ENCODE measurements at places on chromosomes 16 and 17.

- no peak for DNase-seq
Observed at GRCh38 chr17:74199306-74200092, 4.0 kb upstream of the RPL38 start.

GRCh38 chr16:67943619-67944504 lies at the start of gene LCAT:
Gene LCAT, minus strand, starts transcription at chr16:67944120. Its CDS starts 19 bp downstream, at chr16:67944101.
- DNase-seq, result no peak

- no peak for DNase-seq
Observed at GRCh38 chr16:83951544-83951943, 1.5 kb upstream of the OSGIN1 start.

DNA sequence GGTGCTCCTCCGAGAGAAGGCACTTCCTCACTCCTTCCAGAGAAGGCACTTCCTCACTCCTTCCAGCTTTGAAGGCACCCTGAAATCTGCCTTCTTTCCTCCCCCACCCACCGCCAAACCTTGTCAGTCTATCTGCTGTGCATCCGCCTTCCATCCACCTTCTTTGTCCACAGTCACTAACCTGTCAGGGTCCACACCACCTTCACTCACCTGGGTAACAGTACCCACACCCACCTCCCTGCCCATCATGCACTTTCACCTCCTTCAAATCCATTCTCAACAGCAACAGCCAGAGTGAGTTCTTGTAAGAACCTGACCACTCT lies 5.2 kb downstream of the CCDC102A start:
- no peak for DNase-seq

DNA sequence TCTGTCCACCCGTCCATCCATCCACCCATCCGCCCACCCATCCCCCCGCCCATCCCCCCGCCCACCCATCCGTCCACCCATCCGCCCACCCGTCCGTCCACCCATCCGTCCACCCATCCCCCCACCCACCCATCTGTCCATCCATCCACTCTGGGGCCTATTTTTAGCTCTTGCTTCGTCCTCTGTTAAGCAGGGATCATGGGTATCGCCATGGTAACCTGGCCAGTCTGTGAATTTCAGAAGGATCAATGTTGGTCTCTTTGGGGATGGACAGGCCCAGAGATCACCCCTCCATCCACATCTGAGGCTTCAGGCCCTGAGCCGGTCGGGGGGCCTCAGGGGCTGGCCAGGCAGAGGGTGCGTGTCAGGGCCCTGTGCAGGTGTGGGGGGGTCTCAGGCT lies 15.2 kb upstream of the DPEP1 start:
- DNase-seq, result no peak

GRCh38 chr17:57915544-57915943 lies 39.7 kb downstream of the CUEDC1 start:
- no peak for DNase-seq

DNA sequence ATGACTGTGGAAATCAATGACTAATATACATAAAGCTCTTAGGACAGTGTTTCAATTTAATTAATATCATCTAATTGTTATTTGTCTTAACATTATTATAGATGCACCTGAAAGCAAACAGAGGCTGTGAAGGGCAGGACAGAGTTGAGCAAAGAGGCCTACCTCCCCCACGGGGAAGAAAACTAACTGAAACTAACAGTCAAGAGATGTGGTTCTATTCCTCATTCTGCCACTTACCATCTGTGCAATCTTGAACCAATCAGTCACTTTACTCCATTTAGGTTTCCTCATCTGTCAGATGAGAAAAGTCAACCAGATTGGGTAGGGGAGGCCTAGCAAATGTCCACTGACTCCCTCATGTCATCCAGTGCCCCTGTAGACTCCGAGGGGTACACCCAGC lies 59.1 kb downstream of the C17orf67 start:
- no peak for DNase-seq

DNA sequence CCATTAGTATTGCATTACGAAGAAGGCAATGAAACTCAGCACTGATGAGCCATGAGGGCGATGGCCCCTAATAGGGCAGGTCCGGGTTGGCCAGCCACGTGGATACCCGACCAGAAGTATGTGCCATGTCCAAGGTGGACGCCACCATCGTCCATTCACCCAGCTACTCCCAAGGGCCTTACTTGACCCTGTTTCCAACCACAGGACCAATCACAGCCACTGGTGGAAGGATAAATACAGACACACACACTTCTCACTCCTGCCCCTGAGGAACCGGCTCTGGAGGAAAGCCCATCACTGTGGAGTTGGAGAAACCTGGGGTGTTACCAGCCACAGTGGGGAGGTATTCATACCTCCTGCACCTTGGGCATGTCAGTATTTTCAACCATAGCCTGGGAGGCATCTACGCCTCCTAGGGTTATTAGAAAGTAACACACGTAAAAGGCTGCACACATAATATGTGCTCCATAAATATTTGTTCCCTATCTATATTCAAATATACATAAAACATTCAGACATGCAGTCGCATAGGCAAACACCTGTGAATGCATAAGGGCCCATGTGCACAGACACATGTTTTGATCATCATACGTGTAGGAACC lies 5.4 kb upstream of the ITGA3 start:
- no peak for DNase-seq
